ENCODE measurements at places on chromosomes 6 and 20.

DNA sequence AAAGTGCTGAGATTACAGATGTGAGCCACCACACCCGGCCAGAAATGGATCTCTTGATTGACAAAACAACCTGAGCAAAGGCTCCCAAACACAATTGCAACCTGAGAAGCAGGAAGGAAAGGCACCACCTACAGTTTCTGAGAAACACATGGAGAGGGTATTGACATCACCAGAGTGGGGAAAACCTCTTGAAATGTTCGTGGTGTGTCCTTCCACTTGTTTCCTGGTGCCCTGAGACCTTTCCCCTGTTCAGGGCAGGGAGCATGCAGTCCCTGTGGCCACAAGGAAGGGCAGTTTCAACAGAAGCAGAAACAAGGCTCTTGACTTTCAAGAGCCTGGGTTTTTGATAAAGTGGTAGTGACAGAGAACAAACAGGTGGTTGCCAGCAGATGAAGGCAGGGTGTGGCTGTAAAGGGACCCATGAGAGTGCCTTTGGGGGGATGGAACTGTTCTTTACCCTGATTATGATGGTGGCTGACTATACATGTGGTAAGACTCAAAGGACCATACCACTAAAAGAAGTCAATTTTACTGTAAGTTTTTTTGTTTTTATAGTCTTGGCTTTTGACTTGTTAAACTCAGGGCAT is 3.2 kb upstream of the BPIFA1 start:
- DNase-seq, result no peak

DNA sequence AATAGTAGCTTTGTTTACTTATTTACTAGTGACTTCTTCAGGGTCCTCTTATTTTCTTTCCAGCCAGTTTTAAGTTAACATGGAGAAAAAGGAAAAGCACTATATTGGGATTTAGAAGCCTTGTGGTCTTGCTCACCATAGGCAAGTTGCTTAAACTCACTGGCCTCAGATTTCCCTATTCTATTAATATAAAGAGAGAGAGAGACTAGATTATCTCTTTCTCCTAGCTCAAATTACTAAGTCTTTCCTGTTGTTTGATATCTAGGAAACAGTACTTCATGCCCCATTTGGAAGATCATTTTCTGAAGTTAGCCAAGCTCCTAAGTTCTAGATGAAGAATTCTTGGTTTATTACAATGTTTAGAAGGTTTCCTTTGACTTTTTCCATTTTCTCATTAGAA is 32.5 kb downstream of the CTNNBL1 start:
- no peak for DNase-seq

GRCh38 chr6:51118792-51119191 is 300.1 kb downstream of the TFAP2B start:
- DNase-seq, result no peak

DNA sequence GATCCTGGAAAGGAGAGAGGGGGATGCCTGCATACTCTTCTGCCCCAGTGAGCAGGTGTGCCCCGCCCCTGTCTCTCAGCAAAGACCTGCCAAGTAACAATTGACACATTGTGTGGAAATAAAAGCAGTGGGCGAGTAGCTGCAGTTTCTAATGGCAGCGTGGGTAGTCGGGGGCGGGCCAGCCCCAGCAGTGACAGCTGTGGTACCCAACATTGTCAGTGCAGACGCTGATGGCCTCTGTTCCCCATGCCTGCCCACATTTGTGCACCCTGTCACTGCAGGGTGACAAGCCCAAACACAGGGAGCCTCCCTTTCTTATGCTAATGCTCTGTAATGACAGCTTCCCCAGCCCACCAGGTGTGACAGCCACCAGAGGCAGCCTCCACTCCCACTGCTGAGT is 491.7 kb downstream of the DHX35 start:
- DNase-seq, result no peak

DNA sequence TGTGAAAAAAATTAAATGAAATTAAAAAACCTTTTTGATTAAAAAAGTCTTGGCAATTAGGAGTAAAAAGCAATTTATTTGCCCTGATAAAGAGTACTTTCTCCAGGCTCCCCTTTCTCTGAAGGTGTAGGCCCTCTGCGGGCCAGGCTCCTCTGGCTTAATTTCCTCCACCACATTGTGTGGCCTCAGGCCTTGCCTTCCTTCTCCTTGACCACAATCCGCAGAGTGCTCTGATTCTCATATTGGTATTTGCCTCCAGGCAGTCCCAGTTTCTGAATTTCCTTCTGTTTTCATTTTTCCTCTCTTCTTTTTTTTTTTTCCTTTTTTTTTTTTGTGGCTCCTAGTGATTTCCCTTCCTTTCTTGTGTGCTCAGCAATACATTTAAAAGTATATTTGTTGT is 96.4 kb downstream of the AIG1 start:
- no peak for DNase-seq

DNA sequence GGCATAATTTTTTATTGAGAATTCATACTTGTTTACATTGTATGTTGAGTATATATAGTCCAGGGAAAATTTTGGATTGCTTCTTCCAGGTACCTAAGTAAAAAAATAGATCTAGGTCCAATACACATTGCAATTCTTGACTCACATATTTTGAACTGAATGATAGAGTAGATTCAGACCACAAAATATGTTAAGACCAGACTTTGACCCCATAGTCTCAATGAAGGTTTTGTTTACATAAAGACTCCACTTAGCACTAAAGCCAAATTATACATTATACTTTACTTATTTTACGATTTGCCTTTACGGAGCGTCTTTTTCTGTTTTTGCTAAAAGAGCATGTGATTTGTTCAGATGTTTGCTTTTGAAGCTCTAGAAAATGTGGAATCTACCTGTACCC is 144.1 kb upstream of the PTCHD4 start:
- no peak for DNase-seq

- DNase-seq, result no peak
Observed at GRCh38 chr6:108568101-108568500, 7.4 kb downstream of the FOXO3 start.

DNA sequence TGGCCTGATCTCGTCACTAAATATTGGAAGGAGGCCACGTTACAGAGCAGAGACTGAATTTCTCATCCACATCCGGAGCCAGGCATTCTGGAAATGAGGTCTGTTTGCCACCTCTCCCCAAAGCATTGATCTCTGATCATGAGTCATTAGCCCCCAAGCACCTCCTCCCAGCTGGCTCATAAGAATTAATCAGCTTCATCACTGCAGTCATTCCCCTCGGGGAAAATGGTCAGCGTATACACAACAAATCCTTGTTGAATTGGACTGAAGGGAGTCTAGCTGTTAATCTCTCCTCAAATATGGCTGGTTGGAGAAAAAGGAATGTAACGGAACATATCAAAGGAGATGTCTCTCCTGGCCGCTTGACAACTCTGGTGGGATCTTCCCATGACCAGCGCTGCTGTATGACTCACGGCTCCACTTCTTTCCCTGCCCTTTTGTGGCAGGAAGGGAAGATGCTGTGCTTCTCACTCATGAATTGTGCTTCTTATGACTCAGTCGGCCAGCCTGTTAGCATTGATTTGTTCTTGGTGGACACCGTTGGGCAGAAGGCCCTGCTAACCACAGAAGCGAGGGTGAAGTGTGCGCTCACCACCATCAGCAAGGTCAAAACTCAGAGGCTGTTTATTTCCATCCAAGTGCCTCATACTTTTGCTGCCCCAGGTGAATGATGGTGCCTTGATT is 76.7 kb downstream of the RNF182 start:
- no peak for DNase-seq

DNA sequence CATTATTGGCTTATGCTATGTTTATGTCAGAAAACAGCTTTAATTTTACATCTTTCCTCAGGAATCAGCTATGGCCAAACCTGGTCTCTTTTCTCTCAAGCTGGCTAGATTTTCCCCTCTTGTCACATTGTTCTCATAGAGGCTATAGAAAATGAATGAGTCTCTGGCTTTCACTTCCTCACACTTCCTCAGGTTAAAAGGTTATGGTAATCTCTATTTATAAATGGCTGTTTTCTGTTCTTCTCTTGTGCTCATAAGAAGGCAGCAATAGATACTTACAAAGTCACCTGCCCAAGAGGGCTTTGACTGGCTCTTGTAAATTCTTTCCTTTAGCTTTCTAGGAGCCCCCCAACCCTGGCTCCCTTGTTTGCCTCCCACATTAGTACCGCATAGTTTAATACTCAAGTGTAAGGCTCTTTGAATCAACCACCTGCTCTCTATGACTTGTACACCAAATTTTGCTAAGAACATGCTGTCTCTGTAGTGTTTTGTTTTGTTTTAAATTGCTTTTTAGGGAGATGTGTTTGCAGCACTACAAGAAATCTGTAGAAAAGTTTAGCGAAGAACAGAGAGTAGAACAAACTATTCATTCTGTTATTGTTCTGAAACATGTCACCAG is 897.4 kb upstream of the CITED2 start:
- DNase-seq, result no peak

- DNase-seq, result no peak
Observed at GRCh38 chr6:3310703-3311102, 52.0 kb downstream of the PSMG4 start.

GRCh38 chr6:13454286-13455221 is 32.8 kb downstream of the GFOD1 start:
- DNase-seq, result no peak

DNA sequence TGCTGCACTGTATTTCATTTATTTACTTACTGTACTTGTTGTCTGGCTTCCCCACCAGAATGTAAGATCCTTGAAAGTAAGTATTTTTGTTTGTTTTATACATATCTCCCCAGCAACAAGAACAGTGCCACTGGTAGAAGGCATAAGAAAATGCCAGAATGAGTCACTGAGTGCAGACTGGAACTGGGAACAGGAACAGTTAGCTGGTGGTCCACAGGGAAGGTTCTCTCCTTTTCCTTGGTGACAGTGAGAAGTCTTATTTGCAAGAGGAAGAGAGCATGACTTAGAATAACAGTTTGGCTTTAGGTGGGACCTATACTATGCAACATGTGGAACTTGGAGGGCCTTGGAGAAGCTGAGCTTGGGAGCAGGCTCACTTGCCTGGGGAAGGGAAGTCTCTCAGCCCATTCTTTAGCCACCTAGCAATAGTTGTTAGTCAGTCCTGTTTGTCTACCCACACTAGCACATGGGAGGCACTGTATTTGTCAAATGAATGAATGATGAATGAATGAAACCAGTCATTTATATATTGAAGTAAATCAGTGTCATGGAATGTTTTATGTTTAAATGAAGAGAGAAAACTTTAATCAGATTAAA is 203.5 kb downstream of the KCNQ5 start:
- no peak for DNase-seq

- DNase-seq, result no peak
Observed at GRCh38 chr20:44520881-44521280, 989 bp downstream of the SERINC3 start.

Measured in D721Med (cell line).